ENCODE measurements at places on chromosomes 5 and 9. TPM values are rescaled to one million over a fixed set of nuclear protein-coding genes. Genes with fewer than 3 reads are reported as not detected.
A peak's percentile ranks its signal among the peaks of the same experiment; 100 is the strongest.

FOXD1 gene
- polyA plus RNA-seq = 12.7 TPM

GAS1 gene
- polyA plus RNA-seq = 56.5 TPM

C9 gene
- 0.23 TPM for polyA plus RNA-seq

MAN1B1 gene
- polyA plus RNA-seq = 62.1 TPM

SLC27A6 gene
- 1.4 TPM for polyA plus RNA-seq

ITGA2 gene
- 27.1 TPM for polyA plus RNA-seq

SMIM27 gene
- 17.0 TPM for polyA plus RNA-seq

SLC36A3 gene
- not detected for polyA plus RNA-seq

C5orf52 gene
- polyA plus RNA-seq = not detected

PLAC8L1 gene
- 0.76 TPM for polyA plus RNA-seq

PCDHB3 gene
- 3.5 TPM for polyA plus RNA-seq

TAF11L7 gene
- polyA plus RNA-seq = not detected

DNA sequence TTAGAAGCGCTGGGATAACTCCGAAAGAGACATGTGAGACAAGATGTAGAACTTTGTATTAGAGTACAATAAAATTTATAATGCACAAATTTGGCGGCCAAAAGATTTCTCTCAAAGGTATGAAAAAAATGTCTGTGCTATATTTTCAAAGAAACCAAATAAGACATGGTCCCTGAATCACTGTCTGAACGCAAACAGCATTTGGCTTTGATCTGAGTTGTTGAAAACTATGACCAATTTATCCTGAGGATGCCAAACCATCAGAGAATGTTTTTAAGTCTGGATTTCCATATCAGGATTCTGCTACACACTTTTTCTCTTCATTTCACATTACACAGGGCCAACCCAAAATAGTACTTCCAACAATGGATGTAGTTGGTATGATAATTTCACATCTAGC is 9.9 kb upstream of the GLIS3 start:
- DNase-seq = no peak

DNA sequence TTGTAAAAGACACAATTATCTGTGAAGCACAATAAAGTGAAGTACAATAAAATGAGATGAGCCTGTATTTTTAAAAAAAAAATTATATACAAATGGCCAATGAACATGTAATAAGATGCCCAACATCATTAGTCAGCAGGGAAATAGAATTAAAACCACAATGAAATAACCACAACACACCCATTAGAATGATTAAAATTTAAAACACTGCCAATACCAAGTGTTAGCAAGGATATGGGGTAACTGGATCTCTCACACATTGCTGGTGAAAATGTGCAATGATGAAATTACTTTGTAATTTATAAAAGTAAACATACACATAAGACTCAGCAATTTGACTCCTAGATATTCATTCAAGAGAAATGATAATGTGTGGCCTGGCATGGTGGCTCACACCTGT is 62.8 kb downstream of the SHOC1 start:
- DNase-seq = no peak

DNA sequence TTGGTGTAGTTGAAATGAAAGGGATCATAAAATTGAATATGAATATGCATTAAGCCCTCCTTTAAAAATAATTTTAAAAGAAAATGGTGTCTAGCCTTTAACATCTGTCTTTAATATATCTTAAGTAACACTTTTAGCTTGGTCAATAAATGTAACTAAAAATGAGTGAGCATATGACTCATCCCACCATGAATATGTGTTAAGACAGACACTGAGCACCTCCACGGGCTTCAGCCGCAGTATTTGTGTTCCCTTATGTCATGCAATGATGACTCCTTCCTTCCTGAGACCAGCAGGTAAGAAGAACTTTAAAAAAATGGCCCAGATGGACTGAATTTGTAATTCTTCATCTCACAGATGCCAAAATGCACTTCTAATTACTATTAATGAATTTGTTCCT is 563.2 kb downstream of the NR2F1-AS1 start:
- no peak for DNase-seq

- DNase-seq = no peak
Measured at GRCh38 chr5:168714046-168714445, 134.9 kb upstream of the PANK3 start.

DNA sequence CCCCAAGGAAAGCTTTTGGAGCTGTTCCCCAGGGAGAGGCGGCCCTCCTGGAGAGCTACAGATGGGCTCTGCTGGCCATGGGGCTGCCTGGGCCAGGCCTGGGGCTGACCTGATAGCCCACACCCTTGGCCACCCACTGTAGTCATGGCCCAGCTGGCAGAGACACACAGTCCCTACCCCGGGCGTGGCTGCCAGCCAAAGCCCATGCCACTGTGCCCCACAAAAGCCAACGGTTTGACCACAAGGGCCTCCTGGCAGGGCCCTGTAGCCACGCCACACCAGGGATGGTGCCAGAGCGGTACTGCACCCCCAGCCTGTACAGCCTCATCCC is 15.2 kb downstream of the NACC2 start:
- no peak for DNase-seq

DNA sequence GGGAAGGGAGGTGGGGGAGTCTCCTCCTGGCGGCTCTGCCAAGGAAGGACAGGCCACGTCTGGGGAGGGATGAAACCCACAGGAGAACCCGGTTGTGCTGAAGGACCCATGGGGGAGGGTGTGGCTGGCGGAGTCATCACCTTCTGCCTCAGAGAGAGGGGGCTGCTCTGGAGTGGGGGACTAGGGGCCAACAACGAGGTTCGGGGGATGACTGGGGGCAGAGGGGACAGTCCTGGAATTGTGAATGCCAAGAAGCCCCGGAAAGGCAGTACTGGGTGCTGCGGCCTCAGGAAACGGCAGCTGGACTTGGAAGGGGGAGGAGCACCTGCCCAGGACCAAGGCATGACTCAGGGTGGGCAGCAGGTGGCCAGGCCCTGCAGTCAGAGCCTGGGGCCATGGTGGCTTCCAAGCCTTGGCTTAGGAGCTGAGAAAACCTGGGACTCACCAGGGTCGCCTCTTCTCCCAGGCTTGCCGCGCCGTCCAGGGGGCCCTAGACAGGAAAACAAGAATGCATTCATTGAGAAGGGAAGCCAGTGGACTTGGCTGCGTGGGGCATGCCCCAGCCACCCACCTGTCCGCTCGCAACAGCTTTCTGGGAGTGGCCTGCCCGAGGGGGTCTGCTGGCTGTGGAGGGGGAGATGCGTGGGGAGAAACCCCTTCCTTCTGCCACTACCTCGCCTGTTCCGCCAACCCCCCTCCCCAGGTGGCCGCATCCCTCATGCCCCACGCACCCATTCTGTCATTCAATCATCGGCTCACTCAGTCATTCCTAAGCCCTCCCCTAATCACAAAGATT is 74.0 kb upstream of the PHYKPL start:
- no peak for DNase-seq

- no peak for DNase-seq
Measured at GRCh38 chr5:178246624-178247279, 14.2 kb upstream of the PHYKPL start.

- no peak for DNase-seq
Measured at GRCh38 chr5:93746406-93747056, 5.1 kb upstream of the POU5F2 start.

- no peak for DNase-seq
Measured at GRCh38 chr5:136802383-136802782, 437.0 kb upstream of the TRPC7 start.

- no peak for DNase-seq
Measured at GRCh38 chr5:179120951-179121666, 60.9 kb downstream of the ZNF354C start.

DNA sequence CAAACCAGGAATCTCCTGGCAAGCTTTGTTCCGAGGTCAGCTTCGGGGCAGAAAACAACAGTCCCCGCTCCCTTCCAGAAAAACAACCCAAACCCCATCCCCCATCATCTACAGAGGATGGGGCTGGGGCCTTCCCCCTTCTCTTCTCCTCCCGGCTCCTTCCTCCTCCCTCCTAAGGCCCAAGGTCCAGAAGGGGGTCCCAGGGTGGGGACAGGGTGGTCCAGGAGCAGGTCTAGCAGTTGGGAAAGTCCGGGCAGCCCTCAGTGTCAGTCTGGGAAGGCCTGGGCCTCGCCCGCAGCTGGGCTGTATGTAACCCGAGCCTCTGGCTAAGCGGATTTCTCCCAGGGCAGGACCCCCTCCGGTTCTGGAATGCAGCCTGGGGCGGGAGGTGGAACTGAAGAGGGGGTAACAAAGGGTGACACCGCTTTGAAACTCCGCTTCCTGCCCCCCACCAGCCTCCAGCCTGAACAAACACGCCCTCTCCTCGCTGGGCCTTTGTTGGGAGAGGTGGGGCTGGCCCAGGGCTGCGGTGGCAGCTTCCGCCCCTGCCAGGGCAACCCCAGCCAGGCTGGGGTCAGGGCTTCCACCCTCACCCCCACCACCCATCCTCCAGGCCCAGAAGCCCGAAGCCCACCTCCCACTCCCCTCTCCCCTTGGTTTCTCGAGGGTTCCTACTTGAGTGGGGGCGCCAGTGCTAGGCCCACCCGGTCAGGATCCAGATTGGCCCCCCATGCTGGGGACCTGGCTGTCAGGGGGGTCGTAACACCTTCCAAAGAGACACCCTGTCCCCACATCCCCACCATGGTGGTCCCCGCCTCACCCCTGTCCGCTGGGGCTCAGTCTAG is 63.5 kb downstream of the C9orf50 start:
- peak; percentile 92 for DNase-seq

DNA sequence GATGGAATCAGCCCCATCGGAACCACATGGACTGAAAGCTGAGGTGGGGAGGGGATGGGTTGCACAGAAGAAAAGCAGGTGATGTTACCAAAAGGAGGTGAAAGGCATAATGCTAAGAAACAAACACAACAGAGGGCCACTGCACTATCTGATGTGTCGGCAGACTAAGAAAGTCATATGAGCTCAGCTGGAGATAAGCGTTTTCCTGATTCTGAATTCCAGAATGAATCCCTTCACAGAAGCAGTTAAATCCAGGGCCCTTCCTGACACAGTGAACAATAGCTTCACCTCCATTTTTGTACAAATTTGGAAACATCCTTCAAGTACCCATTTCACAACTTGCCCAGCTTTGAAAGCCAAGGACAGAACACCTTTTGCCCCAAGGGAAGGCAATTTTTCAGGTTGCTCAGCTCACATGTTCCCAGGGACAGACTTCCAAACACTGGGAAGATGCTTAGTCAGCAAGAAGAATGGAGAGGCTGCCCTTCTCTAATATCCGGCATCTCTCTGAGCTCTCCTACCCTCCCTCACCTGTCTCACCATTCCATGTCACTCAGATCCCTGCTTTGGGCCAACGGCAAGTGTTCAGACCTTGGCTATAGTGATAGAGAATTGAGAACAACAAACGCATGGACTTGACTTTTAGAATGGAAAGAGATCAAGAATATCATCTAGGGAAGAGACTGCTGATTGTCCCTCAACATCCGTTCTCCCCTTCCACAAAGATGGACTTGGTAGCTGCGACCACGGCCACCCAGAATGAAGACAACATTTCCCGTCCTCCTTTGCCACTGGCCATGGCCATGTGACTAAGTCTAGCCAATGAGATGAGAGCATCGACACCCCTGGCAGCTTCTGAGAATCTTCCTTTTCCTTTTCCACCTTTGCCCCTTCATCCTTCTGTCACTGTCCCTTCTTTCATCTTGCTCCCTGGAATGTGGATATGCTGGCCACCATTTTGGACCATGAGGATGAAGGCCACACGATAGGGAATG is 68.6 kb upstream of the IL17B start:
- DNase-seq = no peak

DNA sequence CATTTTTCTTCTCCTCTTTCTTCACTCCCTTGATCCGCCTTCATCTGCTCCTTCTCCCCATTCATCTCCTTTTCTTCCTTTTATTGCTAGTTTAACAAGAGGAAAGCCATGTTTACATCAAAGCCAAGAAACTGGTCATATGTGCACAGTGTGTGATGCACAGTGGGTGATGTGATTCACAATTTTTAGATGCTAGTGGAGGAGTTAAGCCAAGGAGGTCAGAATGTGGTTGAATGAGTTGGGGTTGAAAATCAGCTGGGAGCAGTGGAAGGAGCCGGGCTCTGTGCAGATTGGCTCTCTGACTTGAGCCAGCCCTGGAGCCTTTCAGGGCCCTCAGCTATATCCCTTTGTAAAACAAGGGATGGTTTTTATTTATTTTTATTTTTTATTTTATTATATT is 7.3 kb downstream of the ACER2 start:
- DNase-seq = no peak

DNA sequence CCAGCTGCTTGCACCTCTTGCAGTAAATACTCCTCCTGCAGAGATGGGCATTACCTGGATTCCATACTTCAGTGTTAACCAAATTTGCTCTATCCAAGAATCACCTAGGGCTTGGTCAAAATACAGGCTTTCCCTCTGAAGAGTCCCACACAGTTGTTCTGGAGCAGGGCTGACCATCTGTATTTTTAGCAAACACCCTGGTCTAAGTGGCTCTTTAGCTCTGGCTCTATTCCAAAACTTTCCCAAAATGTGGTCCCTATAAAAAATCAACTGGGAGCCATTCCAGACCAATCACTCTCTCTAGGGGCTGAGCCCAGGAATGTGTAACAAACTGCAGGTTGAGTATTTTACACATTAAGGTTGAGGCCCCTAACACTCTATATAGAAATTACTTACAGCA is 153.7 kb downstream of the SPOCK1 start:
- DNase-seq = no peak

DNA sequence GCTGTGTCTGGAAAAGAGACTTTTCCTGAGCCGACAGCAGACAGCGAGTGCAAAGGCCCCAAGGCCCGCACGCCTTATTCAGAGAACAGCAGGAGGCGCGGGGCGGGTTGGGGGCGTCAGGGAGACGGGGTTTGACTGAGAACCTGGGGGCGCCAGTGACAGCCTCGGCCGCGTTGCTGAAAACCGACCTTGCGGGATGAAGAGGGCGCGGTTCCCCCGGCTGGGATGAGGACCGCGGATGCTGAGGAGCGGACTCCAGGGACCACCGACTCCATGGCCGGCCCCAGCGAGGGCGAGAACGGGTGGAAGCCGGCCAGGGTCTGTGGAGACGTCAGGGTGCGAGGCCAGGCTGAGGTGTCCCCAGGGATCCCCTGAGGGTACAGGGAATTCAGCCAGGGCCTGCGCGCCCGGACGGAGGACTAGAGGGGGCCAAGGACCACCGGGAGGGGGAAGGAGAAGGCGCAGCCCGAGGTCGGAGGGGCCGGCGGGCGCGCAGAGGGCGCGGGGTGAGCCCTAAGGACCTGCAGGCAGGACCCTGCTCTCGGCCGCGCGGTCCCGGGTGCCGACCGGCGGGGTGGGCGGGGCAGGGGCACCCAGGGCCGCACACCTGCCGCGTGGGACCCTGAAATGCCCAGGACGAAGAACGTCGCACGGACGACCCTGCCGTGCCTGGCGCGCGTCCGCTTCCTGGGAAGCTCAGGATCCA is 837 bp upstream of the AHRR start:
- no peak for DNase-seq

DNA sequence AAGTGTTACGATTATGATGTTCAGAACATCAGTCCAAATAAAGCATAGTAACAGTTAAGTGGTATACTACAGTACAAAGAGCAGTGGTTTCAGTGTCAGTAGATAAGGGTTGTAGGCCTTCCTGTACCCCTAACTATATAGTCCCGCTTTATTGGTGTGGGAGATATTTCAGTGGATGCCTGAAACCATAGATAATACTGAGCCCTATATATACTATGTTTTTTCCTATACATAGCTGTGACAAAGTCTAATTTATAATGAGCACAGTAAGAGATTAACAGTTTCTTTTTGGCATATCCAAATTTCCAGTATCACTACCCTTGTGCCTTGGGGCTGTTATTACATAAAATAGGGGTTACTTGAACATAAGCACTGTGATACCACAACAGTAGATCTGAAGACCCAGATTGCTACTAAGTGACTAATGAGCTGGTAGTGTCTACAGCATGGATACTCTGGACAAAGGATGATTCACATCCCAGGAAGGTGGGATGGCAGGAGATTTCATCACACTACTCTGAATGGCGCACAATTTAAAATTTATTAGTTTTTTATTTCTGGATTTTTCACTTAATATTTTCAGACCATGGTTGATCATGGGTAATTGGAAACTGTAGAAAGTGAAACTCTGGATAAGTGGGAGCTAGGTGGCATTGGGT is 119.3 kb downstream of the RPS23 start:
- DNase-seq = no peak
